ENCODE measurements at places on chromosomes 5 and 9. TPM values are rescaled to one million over a fixed set of nuclear protein-coding genes. Genes with fewer than 3 reads are reported as not detected.
A peak's percentile ranks its signal among the peaks of the same experiment; 100 is the strongest.

- H3K36me3 ChIP-seq = no peaks in the 10 kb centered on the region
- peaks cover 15% of the 10 kb centered on the region for H3K4me1 ChIP-seq
- H3K27ac ChIP-seq = no peak overlapping the region
- DNase-seq = no peak
- no peak overlapping the region for H3K4me3 ChIP-seq
Observed at GRCh38 chr5:160621526-160621925, 199.9 kb downstream of the PTTG1 start.

GRCh38 chr5:173456751-173457171 is 128.5 kb upstream of the STC2 start:
- H3K4me3 ChIP-seq = no peak overlapping the region
- peaks cover 12% of the 10 kb centered on the region for H3K27me3 ChIP-seq
- DNase-seq = no peak
- H3K36me3 ChIP-seq = no peaks in the 10 kb centered on the region
- peaks cover 3% of the 10 kb centered on the region for H3K4me1 ChIP-seq

DNA sequence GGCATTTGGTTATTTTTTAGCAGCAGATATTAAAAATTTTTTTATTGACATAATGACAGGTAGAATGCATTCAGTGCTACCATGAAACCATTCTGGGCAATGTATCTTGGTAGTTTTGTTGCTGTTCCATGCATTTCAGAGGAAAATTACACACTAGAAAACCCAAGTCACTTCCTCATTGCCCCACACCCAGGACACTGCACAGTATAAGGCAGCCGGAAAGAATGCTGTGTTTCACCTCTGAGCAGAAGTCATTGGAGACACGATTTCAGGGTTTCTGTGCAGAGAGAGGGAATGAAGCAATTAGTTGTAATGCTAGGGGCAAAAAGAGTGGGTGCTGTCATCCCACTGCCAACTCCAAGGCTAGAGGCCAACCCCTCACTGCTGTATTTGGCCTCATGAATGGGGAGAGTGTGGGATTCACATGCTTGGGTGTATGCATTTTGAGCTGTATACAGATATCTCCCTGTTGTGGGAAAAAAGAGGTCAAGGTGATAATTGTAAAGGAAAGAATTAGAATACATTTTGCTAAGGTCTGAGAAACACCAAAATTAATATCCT is 290.5 kb downstream of the BNC2 start:
- H3K4me3 ChIP-seq = no peak overlapping the region
- no peaks in the 10 kb centered on the region for H3K27me3 ChIP-seq
- DNase-seq = no peak
- peaks cover 31% of the 10 kb centered on the region for H3K4me1 ChIP-seq

- DNase-seq = no peak
- H3K27me3 ChIP-seq = peaks cover 59% of the 10 kb centered on the region
- H3K27ac ChIP-seq = no peak overlapping the region
- H3K36me3 ChIP-seq = no peaks in the 10 kb centered on the region
- H3K4me3 ChIP-seq = no peak overlapping the region
- H3K4me1 ChIP-seq = peaks cover 70% of the 10 kb centered on the region
Observed at GRCh38 chr9:2021731-2022130, 6.6 kb downstream of the SMARCA2 start.

GRCh38 chr5:75668445-75668844 is 48.8 kb downstream of the POC5 start:
- H3K4me3 ChIP-seq = no peak overlapping the region
- no peak for DNase-seq
- H3K27me3 ChIP-seq = no peaks in the 10 kb centered on the region
- H3K4me1 ChIP-seq = peaks cover 20% of the 10 kb centered on the region
- H3K36me3 ChIP-seq = no peaks in the 10 kb centered on the region

DNA sequence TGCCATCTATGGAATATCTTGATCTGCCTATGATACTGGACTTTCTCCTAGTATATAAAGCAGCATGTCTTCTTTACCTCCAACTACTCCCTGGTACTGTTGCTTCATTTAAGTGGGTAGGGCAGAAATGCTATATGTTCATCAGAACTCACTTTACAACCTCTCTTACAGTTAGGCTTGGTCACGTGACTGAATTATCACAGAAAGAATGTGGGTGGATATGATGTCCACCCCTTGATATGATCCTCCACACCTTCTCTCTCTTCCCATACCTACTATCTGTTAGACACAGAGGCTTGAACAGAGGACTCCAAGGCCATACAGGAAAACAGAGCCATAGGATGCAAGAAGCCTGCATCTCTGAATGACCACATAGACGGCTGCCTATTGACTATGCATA is 19.8 kb downstream of the CRHBP start:
- no peaks in the 10 kb centered on the region for H3K36me3 ChIP-seq
- no peak for DNase-seq
- H3K4me1 ChIP-seq = no peaks in the 10 kb centered on the region
- no peak overlapping the region for H3K4me3 ChIP-seq

GRCh38 chr5:133051061-133051541 is 712 bp upstream of the HSPA4 start:
- peaks cover 48% of the 10 kb centered on the region for H3K4me1 ChIP-seq
- H3K4me3 ChIP-seq = peak overlapping the region; percentile 89
- no peaks in the 10 kb centered on the region for H3K27me3 ChIP-seq

LRRC19 gene
- not detected for total RNA-seq

EFNA5 gene
- total RNA-seq = 17.4 TPM

UBE2QL1 gene
- 0.46 TPM for total RNA-seq

All from WTC11 (cell line).